RKO (cell line): ENCODE measurements at places on chromosomes 13 and 19.
A peak's percentile ranks its signal among the peaks of the same experiment; 100 is the strongest.

DNA sequence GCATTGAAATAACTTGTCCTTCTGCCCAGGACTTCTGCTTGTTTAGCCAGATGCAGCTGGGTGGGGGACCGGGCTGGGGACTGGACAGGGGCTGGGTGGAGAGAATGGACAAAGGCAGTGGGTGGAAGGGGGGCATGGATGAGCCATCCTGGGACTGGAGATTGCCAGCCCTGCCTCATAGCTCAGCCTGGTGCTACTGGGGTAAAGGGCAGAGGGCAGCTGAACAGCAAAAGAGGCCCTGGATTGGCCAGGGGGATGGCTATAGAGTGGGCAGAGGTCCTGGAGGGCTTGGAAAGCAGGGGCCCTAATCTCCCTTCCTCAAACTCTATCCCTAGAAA, 17.7 kb upstream of the PLAUR start:
- no peak for DNase-seq

DNA sequence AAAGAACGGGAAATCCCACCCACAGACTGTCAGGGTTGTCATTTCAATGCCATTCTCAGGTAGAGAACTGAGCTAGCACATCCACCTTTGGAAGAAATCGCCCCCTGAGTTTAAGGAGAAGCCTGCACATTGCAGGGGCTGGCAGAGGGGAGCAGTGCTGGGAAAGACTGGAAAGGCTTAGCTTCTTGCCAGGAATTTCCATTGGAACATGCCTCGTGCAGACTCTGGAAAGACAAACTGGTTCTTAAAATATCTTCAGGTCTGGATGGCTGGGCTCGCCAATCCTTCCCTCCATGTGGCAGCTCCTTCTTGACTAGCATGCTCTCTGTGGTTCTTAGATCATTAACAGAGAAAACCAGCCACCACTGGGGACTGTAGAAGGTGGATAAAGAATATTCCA, 414.1 kb downstream of the TSHZ3 start:
- DNase-seq, result no peak

DNA sequence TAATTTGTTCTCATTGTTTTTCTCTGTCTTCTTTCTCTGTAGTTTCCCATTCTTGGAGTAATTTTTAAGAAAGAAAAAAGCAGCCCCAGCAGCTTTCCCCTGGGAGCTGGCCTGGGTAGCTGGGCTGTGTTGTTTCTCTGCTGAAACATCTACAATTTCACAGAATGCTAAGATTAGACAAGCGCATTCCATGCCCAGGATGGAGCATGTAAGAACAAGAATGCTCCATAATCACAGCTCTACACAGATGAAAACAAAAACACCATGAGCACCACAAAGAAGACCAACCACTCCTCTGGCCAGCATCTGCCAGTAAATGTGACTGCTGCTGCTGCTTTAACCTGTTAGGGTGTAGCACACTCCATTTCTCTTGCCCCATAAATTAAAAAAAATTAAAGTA, 239.2 kb upstream of the SLITRK1 start:
- DNase-seq, result no peak

DNA sequence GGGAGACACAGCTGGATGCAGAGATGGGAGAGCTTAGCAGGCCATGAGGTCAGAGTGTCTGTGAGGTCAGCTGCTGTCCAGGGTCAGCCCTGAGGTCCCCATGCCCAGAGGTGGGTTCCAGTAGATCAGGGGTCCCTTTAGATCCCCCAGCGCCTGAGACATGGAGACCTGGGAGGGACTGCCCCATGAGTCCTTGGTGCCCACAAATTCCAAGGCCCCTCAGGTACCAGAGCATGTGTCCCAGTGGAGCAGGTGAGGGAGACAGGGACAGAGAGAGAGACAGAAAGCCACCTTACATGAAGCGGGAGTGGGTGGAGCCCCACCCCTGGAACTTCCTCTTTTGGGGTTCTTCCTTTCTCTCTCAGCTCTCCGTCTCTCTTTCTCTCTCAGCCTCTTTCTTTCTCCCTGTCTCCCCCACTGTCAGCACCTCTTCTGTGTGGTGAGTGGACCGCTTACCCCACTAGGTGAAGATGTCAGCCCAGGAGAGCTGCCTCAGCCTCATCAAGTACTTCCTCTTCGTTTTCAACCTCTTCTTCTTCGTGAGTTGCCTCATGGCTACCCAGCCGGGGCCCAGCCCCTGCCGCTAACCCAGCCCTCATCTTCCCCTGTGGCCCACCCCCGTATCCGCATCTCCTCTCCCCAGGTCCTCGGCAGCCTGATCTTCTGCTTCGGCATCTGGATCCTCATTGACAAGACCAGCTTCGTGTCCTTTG, at the start of gene CD37:
Gene CD37 (plus strand): TSS at position 336 of the 713 bp plus-strand sequence. CDS start 135 bp downstream, at position 471.
- no peak for DNase-seq

DNA sequence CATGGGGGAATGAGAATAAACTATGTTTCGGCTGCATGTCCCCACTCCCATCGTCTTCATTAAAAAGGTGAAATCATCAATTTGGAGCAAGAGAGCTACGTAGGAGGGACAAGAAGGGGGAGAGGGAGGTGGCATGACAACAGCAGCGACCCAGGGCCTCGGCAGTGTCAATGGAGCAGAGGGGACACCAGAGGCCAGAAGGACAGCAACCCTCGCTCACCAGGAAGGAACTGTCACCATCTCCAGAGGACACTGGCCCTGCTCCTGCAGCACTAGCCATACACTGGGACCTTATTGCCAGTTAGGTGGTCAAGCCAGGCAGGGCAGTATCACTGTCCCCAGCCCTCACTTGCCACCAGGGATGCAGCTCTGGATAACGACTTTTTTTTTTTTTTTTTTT, 34.2 kb downstream of the NAXD start:
- no peak for DNase-seq

DNA sequence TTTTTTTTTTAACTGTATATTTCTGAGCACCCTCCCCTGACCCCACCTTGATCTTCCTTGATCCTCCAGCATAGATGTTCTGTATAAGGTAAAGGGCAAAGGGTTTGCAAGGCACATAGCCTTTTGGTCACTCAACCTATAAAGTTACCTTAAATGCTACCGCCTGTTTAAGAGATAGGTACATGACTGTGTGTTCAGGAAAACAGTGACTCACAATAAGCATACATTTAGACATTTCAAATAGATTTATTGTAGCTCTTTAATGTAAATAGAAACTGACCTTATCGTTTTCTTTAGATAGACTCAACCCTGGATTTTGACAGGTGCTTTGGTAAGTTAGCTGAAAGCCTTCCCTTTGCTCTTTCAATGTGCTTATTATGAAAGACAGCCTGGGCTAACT, 15.2 kb upstream of the SLC10A2 start:
- no peak for DNase-seq

- DNase-seq, result no peak
Measured at GRCh38 chr13:35824395-35824794, 306.8 kb downstream of the DCLK1 start.

DNA sequence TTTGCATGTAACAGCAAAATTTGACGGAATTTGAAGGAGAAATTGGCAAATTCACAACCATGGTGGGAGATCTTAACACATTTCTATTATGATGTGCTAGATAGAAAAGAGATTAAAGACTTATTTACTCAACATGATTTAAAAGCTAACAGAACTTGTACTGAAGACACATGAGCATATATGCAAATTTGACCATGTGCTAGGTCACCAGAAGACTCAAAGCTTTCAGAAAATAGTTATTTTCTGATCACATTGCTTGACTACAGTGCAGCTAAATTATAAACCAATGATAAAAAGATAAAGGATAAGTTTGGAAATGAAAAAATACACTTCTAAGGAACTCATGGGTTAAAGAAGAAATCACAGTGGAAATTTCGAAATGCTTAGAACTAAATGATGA, 9.1 kb downstream of the GPR183 start:
- no peak for DNase-seq

DNA sequence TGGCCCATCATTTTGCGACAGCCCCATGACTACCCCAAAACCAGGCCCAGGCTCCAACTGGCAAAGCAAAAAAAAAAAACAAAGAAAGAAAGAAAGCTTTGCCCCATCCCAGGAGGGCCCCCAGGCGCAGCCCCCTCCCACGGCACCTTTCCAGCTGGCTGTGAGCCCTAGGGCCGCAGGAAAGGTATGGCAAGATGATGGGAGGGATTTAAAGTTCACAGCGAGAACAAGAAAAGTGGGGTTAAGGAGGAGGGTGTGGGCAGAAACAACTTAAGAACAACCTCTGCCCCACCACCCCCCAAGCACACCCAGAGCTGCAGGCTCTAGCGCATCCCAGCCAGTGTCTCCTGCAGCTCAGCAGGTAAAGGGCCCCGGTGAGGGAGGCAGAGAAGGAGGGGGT, at the start of gene CYP2F1:
Gene CYP2F1 (plus strand): TSS at position 301 of the 400 bp plus-strand sequence. CDS start 1,757 bp downstream, outside the sequence.
- no peak for DNase-seq

DNA sequence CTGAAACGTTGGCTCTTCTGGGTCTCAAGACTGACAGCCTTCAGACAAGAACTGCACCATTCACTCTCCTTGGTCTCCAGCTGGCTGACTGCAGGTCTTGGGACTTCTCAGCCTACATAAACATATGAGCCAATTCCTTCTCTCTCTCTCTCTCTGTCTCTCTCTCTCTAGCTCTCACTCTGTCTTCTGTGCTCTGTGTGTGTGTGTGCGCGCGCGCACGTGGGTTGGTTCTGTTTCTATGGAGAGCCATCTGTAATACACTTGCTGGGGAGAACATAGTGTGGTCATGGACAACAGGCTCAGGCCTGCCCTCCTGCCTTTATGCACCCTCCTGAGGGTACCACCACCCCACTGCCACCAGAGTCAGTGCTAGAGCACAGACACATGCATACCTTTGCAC, 13.7 kb upstream of the SERPINE3 start:
- DNase-seq, result no peak

GRCh38 chr13:66264971-66265370, 965.2 kb downstream of the PCDH9 start:
- DNase-seq, result no peak

GRCh38 chr13:28204043-28204442, 65.7 kb downstream of the PAN3 start:
- no peak for DNase-seq

DNA sequence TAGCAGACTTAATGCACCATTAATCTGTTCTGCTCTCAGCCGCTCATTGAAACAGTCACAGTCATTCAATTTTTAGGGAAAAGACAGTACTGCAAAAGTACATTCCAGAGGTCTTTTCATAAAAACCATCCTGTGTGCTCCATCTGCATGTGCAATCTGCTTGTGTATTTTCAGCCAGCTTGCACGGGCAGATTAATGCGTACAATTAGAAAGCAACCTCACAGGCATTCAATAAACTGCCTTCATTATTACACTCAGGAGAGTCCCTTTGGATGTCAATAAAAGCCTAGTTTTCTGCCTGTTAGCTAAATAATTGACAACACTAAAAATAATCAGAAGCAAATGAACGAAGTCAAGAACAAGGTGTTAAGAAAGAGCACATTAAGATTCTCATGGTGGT, 41.9 kb downstream of the EPSTI1 start:
- no peak for DNase-seq

DNA sequence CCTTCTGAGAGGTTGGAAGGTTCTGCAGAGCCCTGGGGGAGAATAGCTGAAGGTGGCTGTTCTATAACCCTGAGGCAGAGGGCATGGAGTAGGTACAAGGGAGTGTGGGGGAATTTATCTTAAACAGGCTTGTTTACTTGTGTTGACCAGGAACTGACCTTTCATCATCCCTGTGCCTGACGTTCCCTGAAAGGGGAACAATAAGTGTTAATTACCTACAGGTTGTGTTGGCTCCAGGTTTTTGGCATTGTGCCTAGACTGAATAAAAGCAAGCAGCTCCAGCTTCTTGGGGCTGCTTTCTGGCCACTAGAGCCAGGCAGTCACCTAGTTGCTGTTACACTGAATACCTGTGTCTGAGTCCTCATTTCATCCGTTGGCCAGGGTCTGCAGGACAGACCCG, 60.0 kb downstream of the ZNF627 start:
- DNase-seq, result no peak

- DNase-seq, result no peak
Measured at GRCh38 chr19:7916955-7917266, 2.3 kb downstream of the TGFBR3L start.

GRCh38 chr19:40232479-40232878, 6.0 kb upstream of the CCNP start:
- no peak for DNase-seq

- DNase-seq, result no peak
Measured at GRCh38 chr19:45777395-45777961, 4.8 kb downstream of the DMPK start.

DNA sequence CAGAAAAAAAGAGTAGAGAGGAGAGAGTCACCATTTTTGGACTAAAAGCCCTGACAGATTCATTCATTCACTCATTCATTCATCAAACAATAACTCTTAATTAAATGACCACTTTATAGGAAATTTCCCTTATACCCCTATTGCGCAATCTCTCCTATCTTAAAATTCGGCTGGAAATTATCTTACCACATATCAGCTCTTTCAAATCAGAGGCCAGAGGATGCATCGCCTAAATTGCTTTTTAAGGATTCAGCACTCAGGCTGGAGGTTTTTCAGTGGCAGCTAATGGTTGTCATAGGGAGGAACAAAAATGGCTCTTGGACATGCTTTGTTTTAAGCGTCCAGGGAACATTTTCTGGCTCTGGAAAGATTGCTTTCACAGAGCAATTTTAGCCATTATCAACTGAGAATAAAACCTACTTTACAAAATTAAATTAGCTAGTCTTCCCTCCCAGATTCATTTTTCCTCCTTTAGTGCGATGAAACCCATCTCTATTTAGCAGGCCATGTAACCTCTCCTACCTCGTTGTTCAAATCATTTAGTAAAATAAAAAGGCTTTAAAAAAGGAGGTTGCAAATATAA, 115.2 kb downstream of the OLFM4 start:
- no peak for DNase-seq

GRCh38 chr13:46721054-46721453, 75.9 kb downstream of the ESD start:
- DNase-seq, result peak; percentile 35

DNA sequence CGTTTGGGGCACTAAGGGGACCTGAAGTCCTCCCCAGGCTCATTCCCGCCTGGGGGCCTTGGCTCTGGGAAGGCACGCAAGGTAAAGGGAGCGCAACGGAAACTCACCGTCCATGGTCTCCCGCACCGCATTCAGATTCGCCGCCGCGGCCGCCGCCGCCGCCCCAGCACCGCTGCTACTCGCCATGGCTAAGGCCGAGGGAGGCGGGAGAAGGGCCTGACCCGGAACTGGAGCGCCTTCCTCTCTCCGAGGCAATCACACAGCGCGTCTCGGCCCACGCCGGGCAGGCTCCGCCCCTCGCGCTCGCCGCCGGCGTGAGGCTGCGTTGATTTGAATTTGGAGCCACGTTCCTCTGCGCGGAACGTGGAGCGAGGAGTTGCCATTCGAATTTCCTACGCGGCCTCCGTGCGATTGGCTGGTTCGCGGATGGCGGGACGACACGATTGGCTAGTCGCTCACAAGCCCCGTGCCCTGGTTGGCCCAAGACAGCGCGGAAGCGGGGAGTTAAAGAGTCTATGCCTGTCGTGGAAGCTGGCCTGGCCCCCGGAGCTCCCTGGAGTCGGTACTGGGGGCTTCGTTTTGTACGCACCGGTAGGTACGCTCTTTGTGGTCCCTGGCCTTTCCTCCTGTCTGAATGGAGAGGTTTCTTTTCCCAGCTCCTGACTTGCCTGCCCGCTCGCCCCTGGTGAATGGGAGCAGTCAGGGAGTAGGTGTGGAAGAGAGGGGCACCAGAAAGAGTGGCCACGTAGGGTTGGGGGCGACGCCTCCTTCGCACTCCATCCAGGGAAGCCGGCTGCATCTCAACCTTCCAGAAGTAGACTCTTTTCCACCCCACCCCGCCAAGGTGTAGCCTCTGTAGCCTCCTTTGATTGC, at the start of the genes BORA and MZT1:
Gene BORA (plus strand): TSS at position 507 of the 873 bp plus-strand sequence. CDS start 1,018 bp downstream, outside the sequence.
Gene MZT1 (minus strand): TSS at position 213 of the 873 bp plus-strand sequence. CDS start 27 bp downstream, at position 186.
- peak; percentile 96 for DNase-seq
